ENCODE measurements at places on chromosomes 1 and 21.

- no peak for DNase-seq
Observed at GRCh38 chr1:203136409-203137042, 9.0 kb downstream of the ADORA1 start.

GRCh38 chr1:229636042-229636441 is 10.0 kb downstream of the URB2 start:
- DNase-seq: no peak

DNA sequence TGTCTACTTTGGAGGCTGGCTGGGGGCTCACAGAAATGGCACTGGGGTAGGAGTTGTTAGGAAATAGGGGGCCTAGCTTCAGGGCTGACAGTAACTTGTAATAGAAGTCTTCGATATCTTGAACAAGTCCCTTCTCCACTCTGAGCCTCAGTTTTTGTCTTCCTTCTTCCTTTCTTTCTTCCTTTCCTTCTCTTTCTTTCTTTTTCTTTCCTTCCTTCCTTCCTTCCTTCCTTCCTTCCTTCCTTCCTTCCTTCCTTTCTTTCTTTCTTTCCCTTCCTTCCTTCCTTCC is 12.9 kb downstream of the BTG2 start:
- no peak for DNase-seq

DNA sequence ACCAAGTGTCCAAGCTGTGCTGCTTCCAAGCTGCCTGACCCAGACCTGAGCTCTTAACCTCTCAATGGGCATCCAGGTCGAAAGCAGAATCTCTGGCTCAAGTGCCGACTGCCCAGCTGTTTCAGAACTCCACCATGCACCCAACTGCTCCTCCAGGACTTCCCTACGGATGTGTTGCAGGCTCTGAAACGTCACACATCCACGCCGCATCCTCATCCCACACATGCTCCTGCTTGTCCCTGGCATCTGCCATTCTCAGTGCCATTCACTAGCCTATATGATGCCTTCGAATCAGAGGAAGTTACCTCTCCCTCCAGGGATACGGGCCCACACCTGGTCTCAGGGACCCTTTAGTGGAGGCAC is 11.2 kb downstream of the PDZK1IP1 start:
- no peak for DNase-seq

- no peak for DNase-seq
Observed at GRCh38 chr1:197327776-197328364, 59.8 kb downstream of the CRB1 start.

DNA sequence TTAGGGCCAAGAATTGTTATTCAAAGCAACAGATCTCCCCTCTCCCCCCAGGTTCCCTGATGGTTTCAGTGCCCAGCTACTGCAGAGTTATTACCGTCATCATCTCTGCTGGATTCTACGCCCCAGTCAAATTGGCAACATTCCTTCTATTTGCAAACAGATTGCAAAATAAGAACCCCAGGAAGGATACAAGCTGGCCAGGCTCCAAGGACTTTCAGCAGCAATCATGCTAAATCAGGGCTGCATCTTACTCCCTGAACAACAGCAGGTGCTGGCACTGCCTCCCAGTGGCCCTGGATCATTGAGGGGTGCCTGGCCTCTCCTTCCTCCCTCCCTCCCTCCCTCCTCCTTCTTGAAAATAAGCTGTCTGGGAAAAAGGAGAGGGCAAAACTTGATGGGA is 521.6 kb upstream of the BEND5 start:
- no peak for DNase-seq

DNA sequence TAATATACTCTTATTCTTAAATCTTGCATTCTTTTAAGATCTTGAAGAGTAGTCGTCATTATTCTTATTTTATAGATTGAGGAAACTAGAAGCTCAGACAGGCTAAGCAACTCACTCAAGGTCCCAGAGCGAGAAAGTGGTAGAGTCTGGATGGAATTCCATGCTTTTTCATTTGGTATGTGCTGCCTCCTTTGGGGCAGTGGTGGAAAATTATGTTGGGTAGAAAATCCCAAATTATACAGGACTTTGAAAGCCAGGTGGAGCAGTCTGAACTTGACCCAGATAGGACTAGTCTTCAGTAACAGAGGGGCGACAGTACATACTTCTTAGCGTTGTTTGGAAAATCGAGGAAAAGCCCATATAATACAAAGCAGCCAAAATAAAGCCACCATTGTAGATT is 205.6 kb downstream of the ATG4C start:
- no peak for DNase-seq

GRCh38 chr1:209993061-209993830 is 55.2 kb downstream of the SYT14 start:
- no peak for DNase-seq

GRCh38 chr1:33446590-33446989 is 15.7 kb upstream of the PHC2 start:
- DNase-seq: no peak

DNA sequence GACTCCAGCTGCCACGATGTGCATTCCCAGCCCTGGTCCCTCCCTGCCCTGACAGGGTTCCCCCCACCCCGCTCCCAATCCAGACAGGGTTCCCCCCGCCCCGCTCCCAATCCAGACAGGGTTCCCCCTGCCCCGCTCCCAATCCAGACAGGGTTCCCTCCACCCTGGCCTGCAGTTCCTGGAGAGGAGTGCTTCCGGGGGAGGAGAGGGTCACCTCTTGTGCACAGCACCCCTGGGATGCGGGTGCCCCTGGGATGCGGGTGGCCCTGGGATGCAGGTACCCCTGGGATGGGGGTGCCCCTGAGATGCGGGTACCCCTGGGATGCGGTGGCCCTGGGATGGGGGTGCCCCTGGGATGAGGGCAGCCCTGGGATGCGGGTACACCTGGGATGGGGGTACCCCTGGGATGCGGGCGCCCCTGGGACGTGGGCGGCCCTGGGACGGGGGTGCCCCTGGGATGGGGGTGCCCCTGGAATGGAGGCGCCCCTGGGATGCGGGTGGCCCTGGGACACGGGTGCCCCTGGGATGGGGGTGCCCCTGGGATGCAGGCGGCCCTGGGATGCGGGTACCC is 36.7 kb upstream of the SLC19A1 start:
- DNase-seq: no peak

GRCh38 chr1:202642619-202643291 is 67.5 kb downstream of the SYT2 start:
- DNase-seq: no peak

DNA sequence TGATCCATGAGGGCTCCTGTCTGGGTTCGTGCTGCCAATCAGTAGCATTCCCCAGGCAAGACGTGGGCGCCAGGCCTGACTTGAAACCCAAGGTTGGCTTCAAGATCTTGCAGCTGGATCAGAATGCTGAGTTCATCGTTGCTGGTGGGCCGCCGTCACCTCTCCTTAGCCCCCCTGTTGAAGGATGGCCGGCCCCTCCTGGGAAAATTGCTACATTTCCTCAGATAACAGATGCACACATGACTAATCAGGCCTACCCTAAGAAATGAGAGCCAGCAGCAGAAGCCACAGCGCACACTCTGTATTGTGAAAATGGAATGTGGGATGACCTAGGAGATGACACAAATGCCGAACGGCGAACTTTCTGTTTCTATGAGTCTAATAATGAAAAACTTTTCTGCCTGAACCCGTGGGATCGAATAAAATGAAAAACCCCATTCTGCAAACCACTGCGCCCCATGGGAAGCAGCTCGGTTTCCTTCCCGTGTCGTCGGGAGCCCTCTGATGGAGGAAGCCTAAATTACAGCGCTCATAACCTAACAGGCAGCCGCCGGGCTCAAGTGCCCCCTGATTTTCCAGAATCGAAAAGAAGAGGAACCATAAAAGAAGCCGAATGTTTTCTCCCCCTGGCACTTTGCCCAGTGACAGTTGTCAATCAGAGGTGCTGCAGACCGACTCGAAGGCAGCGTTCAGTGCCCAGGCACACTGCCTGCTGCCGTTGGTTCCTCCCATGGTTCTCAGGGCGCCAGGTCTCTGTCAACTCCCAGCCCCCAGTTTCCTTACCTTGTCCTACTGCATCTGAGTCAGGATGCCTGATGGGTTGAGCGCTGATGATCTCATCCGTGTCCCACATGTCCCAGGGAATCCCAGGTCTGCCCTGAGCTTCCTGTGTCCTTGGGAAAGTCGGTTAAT is 38.2 kb upstream of the H6PD start:
- no peak for DNase-seq

DNA sequence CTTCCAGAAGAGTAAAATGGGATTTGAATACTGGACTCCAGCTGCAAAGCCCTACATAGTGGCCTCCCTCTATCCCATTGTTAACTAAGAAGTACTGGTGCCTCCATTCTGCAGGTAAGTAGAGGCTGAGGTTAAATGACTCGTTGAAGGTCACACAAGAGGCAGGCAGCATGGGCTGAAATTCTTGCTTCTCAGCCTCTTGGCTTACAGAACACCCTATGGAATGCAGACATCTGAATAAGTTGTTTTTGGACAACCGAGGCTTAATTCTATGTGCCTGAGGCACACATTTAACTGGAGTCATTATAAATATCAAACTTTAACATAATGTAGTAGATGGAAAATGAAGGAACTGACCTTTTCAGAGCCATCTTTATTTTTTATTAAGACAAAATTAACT is 5.7 kb downstream of the DNAJC11 start:
- no peak for DNase-seq

- no peak for DNase-seq
Observed at GRCh38 chr21:46540087-46540710, 64.7 kb downstream of the S100B start.

GRCh38 chr1:112335351-112335750 is 60.7 kb upstream of the CTTNBP2NL start:
- DNase-seq: no peak

DNA sequence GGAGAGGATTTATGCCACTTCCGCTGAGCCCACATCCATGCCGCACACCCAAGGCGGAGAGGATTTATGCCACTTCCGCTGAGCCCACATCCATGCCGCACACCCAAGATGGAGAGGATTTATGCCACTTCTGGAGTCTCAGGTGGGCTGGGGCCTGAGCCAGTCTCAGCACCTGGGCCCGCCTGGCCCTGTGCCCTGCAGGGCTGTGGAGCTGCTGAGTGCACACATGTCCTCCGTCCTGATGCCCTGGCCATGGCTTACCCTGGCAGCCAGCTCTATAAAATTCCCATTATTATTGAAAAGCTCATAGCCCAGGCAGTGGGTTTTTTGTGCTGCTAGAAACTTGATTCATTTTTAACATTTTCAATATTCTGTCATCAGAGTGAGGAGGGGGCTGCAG is 89.8 kb upstream of the TMEM51 start:
- no peak for DNase-seq

DNA sequence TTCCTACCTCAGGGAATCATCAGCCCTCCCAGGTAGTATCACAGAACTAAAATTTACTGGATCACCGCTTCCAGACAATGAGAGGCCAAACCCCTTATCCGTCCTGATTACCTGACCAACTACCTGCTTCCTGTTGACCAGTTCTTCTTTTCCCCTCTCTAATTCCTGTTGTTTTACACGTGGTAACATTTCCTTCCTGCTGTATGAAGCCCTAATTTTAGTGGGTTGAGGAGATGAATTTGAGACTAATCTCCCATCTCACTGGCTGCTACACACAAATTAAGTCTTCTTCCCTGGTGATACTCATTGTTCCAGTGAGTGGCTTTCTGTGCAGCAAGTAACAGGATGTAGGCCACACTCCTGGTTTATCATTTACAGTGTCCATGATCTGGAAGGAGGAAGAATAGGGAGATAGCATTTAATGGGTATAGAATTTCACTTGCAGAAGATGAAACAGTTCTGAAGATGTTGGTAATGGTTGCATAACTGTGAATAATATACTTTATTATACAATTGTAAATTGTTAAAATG is 2112.9 kb downstream of the NCAM2 start:
- DNase-seq: no peak

DNA sequence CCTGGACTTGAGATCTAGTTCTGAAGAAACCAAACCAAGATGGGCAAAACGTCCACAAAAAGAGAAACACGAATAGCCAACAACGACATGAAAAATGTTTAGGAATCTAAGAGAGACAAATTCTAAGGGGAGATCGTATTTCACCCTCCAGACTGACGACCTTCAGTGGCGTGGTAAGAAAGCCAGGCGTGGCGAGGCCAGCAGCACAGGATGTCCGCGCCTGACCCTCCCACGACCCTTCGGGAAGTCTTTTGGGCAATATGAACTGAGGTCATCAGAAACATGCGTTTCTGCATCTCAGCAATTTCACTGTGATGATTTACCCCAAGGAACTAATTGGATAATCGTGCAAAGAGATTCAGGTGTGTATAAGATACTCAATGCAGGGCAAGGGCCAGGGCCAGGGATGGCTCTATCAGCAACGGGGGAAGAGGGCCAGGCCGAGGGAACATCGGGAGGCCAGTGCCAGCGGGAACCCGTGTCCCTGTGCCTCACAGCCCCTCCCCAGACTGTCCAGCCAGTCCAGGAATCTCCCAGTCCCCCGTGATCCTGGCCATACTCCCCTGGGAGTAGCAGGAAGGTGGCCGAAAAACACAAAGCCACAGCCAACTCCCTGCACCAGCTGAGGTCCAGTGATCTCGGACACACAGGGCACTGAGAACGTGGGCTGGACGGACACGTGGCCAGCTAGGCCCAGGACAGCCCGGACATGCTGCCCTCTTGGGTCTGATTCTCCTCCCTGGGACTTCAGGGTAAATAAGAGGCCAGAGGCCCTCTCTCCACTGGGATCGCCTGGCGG is 53.6 kb upstream of the ADARB1 start:
- no peak for DNase-seq

DNA sequence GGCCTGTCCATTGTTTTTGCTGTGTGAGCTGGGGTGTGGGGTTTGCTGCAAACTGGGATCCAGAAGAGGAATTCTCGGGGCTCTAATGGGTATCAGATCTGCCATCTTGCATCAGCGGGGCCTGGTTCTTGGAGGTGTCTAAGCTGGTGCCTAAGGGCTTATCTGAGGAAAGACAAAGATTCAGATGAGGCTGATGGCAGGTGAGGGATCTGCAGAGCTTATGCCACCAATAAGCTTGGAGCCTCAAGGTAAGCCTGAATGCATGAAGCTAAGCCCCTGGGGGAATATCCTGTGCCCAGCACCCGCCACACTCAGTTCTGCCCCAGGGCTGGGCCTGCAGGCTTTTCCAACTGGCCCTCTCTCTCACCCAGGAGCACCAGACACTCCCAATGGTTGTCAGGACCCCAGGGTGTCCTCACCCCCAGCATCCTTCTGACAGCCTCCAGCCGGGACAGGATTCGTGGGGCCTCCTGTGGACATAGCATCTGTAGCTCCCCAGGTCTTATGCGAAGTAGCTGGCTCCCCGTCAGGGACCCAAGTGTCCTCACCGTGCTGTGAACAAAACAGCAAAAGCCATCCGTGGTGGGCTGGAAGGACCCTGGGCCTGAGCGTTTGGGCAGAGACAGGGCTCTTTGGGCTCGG is 9.5 kb upstream of the GSTM3 start:
- no peak for DNase-seq

- no peak for DNase-seq
Observed at GRCh38 chr1:15160626-15161025, 7.1 kb downstream of the TMEM51 start.

- DNase-seq: no peak
Observed at GRCh38 chr1:55981010-55981650, 598.2 kb downstream of the PLPP3 start.

DNA sequence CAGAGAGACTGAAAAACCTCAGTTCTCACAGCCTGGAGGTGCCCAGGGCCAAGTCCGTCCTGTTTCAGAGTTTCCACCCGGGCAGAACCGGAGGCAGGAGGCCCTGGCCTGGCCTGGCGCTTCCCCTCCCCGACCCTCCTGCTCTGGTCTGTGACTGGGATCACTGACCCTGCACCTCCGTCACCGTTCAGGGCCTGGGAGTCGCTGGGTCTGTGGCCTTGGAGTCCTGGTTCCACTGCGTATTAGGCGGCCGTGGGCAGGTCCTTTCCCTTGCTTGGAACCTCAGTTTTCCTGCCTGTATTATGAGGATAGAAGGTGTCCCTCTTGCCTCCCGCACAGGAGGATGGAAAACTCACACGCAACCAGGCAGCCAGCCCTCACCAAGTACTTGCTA is 533 bp upstream of the PLA2G2E start:
- no peak for DNase-seq

- DNase-seq: no peak
Observed at GRCh38 chr21:33198346-33199099, 31.2 kb upstream of the IFNAR2 start.

Measured in NCI-H1436 treated with DMSO at 0.1 percent for 48 hours (cell line).